CD4-positive, alpha-beta T cell treated with Interleukin-6 at 100 ng/mL for 8 hours (primary cell): ENCODE measurements at places on chromosomes 12 and 14.

GRCh38 chr12:58455136-58455535 is 465.2 kb downstream of the LRIG3 start:
- DNase-seq, result no peak

- DNase-seq, result no peak
Measured at GRCh38 chr12:84572196-84572595, 340.4 kb downstream of the SLC6A15 start.

DNA sequence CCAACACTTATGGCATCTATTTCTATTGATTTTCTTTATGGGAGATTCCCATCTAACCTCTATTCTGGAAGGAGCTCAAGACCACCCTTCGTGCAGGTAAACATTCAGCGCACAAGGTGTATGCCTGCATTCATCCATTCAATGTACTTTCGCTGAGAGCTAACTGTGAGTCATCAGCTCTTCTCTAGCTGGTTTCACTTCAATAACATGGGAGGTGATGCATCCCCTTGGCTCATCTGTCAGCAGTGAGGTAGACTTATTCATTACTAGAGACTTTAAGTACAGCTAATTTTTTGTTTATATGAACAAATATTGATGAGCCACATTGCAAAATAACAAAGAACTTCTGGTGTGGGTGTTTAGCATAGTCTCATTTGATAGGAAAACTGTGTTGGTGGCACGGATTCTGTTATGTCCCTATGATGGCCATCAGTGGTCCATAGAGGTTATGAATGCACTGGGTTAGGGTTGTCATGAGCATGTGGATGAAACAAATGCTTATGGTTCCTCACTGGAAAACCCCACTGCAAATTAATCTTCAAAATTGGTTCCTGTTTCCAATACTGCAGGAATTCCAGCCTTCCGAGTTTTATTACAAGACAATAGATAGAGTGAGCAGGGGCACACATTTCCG is 1151.0 kb downstream of the BCL11B start:
- DNase-seq, result no peak

- no peak for DNase-seq
Measured at GRCh38 chr14:99681101-99681831, 2.8 kb upstream of the CYP46A1 start.
